ENCODE measurements at places on chromosomes 12 and 14.
A peak's percentile ranks its signal among the peaks of the same experiment; 100 is the strongest.

DNA sequence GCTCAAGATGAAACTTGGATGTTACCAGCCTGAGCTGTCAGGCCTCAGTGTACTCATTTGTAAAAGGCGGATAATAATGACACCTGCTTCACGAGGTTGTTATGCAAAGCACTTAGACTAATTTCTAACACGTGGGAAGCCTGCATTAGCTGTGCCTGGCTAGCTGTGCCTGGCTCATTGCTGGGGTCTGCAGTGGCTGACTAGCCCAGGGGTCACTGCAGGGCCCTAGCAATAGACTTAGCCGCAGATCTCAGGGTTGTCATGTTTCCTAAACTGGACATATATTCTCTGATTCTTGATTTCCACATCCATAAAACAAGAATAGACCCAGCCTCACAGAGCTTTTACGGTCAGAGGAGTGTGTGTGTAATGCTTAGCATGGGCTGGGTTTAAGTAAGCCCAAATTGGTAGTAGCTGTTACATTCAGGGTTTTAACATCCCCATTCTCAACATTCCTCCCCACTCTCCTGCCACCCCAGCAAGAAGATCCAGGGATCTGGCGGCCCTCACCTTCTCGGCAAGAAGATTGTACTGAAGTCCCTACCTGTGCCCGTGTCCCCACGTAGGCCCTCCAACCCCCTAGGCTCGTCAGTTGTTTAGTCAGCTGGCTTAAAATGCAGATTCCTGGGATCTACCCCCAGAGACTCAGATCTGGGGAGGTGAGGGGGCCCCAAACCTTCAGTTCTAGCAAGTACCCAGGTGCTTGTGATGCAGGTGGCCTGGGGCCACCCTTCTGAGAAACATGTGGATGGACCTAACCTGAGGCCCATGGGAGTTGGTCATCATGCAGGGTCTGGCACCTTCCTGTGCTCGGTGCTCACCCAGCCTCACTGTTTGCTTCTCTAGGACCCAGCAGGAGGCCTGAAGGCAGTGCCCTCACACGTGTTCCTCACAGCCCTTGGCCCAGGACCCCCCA lies 8.6 kb downstream of the NR4A1 start:
- DNase-seq, result no peak

DNA sequence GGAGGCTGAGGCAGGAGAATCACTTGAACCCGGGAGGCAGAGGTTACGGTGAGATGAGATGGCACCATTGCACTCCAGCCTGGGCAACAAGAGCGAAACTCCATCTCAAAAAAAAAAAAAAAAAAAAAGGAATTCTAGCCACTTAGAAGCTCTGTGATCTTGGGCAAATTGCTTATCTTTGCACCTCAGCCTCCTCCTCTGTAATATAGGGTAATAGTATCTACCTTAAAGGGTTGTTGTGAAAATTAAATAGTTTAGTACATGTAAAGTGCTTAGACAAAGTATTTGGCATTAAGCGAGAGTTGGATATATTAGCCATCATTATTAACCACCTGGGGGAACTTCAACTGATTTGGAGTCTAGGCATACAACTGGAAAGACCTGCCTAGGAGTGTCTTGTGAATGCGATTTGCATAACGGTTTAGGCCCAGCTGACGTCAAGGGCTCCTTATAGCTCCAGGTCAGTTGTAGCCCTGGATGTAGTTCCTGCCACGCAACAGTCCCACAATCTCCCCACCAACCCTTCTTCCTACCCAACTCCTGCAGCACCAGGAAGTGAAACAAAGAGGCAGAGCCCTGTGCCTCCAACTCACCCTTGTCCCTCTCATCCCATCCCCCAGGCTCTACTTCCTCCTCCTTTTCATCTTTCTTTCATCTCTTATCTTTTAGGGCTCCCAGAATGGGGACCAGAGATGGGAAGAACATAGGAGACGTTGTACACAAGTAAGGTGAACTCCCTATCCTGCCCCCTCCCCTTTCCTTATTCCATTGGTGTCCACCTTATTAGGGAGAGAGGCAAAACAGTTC lies 2.1 kb upstream of the IL23A start:
- DNase-seq, result no peak

GRCh38 chr14:62665286-62665685 lies 380.0 kb downstream of the KCNH5 start:
- no peak for DNase-seq

GRCh38 chr12:123502163-123502704 lies 31.3 kb downstream of the RILPL1 start:
- DNase-seq, result no peak

DNA sequence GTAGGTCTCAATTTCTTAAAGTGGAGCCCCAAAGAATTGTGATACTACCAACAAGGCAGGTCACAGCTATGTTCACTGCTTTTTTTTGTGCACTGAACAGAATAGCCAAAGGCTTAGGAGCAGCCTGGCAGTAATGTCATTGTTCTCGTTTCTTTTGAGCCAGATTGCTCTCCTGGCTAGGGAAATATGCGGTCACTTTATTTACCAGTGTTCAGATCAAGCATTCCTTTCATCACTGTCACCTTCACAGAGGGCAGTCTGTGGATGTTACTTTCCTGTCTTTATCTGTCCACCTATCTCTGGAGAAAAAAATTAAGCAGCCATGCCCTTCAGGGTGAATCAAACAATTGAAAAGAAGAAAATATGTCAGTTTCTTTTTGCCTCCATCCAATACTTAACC lies 159.6 kb downstream of the BTG1 start:
- DNase-seq, result no peak

DNA sequence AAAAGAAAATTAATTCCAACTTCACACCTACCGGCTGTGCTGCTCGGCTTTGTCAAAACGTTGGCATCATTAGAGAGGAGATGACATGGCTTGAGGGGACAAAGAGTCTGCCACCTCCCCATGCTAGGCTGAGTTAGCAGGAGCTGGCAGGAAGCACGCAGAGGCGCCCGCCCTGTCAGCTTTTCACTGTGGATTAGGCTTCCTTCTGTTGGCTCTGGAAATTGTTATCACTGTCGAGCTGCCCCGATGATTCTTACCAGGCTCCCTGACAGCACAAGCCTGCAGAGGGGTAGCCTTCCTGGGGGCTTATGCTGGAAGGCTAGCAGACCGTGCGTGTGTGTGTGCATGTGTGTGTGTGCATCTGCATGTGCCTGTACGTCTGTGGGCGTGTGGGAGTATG lies 490.9 kb upstream of the TBX3 start:
- no peak for DNase-seq

DNA sequence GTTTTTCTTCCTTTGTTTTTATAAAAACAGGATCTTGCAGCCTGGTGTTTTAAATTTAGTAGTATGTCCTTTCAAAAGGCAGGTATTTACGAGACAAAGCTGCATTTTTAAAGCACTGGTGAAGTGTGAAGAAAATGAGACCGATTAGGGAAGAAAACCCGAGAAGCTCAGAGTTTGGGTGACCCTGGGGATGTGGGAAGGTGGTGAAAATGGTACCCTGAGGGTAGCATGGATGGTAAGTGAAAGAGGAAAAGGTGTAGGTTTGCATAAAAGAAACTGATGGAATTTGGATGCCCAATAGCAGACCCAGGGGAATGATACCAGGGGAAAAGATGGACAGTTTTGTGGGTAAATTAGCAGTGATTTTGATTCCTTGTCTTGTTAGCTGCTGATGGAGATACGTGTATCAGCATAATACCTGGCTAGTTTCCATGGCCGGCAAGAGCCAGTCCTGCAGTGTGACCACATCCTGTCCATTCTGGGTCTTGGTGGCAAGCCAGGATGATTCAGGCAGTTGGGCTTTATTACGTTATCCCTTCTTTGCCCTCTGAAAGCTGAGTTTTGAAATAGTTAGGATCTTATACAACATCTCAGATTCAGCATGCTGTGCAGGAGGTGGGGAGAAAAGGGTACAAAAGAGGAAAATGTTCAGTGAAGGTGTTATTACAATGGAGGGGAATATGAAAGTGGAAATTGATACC lies 8.9 kb downstream of the BICD1 start:
- peak; percentile 99 for DNase-seq
